Left cardiac atrium (tissue), 4 donors: ENCODE measurements at places on chromosomes 5 and 9. TPM values are rescaled to one million over a fixed set of nuclear protein-coding genes. Genes with fewer than 3 reads are reported as not detected.

DNA sequence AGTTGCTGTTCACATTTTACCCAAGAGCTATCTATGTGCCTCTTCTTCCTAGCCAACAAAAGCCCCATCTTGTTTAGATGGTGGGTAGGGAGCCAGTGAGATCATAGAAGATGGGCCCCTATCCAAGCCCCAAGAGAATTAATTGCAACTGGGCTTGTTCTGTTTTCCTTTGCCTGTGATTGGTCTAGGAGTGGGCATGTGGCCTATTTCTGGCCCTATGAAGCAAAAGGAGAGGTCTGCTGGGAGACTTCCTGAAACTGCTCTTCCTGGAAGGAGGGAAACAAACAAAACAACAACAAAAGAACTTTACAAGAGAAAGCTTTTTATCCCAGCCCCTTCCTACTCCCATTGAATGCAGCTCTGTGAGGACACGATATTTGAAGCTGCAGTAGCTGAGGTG lies 32.5 kb upstream of the ALDOB start:
- no peak for DNase-seq

DNA sequence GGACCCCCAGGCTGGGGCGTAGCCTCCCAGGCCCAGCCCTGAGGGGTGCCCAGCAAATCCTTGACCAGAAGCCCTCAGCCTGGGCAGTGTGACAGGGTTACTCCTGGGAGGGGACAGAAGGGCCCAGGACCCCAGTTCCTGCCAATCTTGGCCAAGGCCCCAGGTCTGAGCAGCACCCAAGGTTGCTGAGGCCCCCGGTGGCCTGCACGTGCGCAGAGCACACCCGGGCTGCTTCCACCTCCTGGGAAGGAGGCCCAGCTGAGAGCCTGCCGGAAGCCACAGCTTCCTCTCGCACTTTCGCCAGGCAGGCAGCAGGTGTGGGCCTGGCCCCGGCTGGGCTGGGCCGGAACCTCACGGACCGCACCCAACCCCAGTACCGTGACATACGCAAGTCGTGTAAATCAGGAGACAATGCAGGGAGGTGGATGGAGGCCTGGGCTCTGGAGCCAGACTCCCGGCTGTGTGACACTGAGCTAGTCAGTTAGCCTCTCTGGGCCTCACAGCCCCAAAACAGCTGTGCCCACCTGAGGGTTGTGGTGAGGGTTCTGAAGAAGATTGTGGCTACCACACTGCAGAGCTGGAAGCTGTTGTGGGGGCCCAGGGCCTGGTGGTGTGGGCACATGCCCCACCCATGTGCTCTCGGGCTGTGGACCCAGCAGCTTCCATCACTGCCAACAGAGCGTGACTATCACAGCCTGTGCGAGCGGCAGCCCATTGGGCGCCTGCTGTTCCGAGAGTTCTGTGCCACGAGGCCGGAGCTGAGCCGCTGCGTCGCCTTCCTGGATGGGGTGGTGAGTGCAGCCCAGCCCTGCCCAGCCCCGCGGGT lies 5.1 kb downstream of the GRK6 start:
- no peak for DNase-seq

The ACOT12 gene
- not detected for total RNA-seq

The ARL14EPL gene
- total RNA-seq: not detected

DNA sequence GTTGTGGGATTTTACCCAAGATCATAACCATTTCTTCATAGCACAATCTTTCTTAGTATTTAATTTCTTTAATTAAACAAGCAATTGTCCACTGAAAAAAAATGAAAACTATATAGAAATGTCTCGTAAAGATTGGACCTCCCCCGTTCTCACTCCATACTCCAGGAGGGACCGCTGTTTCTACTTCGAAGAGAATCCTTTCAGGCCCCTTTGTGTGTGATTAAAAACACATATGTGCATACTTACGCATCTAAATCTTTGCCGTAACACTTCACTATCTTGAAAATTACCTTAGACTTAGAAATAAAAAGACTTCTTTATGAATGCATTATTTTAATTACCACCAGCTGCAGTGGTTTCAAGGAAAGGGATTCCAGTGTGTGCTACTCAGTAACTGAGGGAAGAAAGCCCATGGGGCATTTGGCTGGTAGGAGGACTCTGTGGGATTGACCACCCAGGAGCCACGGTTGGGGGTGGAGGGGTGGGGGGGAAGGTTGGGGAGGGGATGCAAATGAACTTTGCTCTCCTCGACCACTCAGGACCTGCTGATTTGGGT lies 209.1 kb downstream of the FAM114A2 start:
- no peak for DNase-seq

DNA sequence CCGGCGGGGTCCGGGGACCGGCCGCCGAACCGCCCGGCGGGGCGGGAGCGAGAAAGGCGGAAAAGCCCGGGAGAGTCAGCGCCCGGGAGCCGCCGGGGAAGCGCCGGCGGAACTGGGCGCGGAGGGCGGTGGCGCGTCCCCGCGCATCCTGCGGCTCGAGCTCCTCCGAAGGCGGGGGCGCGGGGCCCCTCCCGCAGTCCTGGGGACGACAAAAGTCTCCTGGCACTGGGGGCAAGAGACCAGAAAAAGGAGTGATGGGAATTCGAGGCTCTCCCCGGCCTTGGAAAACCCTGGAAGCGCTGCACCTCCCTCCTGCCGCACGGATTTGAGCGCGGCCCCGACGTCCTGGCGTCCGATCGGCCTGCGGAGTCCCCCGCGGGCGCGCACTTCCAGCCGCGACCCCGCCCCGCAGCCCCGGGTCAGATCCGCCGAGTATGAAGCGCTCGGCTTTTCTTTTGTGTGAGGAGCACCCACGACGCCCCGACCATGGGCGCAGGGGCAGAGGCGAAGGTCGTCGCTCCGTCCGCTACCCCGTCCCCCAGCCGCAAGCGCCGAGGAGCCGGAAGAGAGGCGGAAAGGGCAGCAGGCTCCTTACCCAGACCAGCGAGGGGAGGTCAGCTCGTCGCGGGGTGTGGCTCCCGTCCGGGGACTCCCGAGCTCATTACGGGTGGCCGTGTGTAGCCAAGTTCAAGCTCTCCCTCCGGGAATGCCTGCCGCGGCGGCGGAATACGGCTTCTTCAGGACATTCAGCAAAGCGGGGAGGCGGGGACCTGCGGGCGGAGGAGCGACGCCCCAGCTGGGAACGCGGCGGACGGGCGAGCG lies at the start of gene EPB41L4A:
TSS of gene EPB41L4A (minus strand) at position 114 of the 822 bp plus-strand sequence. CDS start 238 bp downstream, outside the sequence.
- DNase-seq: peak; percentile 75

The BICD2 gene
- total RNA-seq: 36.6 TPM

DNA sequence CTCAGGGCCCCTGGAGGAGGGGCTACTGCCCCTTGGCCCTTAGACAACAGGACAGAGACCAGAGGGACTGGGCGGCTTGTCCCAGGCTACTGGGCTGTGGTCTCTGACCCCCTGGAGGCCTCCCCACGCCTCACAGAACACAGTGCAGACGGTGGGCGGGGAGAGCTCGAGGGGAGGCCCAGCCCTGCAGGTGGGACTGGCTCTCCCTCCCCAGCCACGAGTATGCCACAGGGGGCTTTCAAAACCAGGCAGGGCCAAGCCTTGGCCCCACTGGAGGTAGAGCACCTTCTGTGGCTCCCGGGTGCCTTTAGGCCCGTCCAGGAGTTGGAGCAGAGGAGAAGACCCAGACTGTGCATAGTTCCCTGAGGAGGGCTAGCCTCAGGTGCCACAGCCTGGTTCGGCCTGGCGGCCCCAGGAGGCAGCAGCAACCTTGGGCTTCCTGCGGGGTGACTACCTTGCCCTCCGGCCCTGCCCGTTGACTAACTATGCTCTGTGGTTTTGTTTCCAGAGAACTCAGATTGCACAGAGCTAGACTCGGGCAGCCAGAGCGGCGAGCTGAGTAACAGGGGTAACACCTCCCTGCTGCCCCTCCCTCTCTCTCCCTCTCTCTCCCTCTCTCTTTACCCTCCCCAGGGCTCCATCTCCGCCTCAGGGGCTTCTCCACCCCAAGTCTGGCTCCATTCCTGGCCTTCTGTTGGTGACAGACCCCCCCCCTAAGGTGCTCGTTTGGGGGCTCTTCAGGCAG lies 15.5 kb downstream of the CARD19 start:
- DNase-seq: peak; percentile 18

The AGXT2 gene
- total RNA-seq: not detected

DNA sequence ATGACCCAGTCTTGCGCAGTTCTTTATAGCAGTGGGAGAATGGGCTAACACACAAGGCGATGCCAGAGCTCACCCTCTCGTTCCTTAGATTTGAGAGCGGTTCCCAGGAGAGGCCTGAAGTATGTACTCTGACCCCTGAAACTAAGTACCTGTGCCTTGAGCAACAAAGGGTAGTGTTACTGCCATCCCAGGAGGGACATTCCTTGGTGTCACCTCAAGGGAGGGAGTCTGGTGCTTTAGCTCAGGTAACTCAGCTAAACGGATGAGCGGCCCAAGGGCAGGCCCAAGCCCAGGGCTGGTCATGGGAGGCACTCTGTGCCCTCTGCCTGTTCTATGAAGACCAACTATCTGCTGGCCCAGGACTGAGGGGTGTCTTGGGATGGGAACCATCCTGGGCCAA lies 20.2 kb downstream of the KYAT1 start:
- no peak for DNase-seq

GRCh38 chr5:120499876-120500563 lies 35.9 kb downstream of the PRR16 start:
- no peak for DNase-seq
